ENCODE measurements at places on chromosomes 7 and 10. TPM values are rescaled to one million over a fixed set of nuclear protein-coding genes. Genes with fewer than 3 reads are reported as not detected.

The SUN3 gene
- total RNA-seq: not detected

The SPDYE6 gene
- total RNA-seq: not detected

The GRM8 gene
- not detected for total RNA-seq

The HOXA7 gene
- 4.2 TPM for total RNA-seq

The ABCA13 gene
- not detected for total RNA-seq

The PLCE1 gene
- total RNA-seq: 7.5 TPM

The ZNF277 gene
- 46.1 TPM for total RNA-seq

The ITGA8 gene
- 1.5 TPM for total RNA-seq

The ERVW-1 gene
- not detected for total RNA-seq

The NPY4R2 gene
- not detected for total RNA-seq

The PLAC9 gene
- 43.5 TPM for total RNA-seq

The PLPP4 gene
- total RNA-seq: not detected

The MUC12 gene
- total RNA-seq: 0.34 TPM

The RBM20 gene
- total RNA-seq: 0.88 TPM

The IFT22 gene
- total RNA-seq: 14.6 TPM

The VWDE gene
- not detected for total RNA-seq

The PSMC2 gene
- 113 TPM for total RNA-seq

The WDR86 gene
- 14.5 TPM for total RNA-seq

The FAM25A gene
- not detected for total RNA-seq

The OR2A5 gene
- not detected for total RNA-seq

The KIN gene
- total RNA-seq: 5.1 TPM

The MRPL32 gene
- 111 TPM for total RNA-seq

The DENND11 gene
- 18.9 TPM for total RNA-seq

The TDRD1 gene
- total RNA-seq: 0.16 TPM

The WEE2 gene
- total RNA-seq: not detected

The MACC1 gene
- 11.6 TPM for total RNA-seq

The UBE2D4 gene
- 25.0 TPM for total RNA-seq
